Stimulated activated CD8-positive, alpha-beta memory T cell treated with anti-CD3 and anti-CD28 coated beads, Interleukin-15, amount 100 ng/mL, for 4 hours (primary cell): ENCODE measurements at places on chromosomes 11 and 22.

DNA sequence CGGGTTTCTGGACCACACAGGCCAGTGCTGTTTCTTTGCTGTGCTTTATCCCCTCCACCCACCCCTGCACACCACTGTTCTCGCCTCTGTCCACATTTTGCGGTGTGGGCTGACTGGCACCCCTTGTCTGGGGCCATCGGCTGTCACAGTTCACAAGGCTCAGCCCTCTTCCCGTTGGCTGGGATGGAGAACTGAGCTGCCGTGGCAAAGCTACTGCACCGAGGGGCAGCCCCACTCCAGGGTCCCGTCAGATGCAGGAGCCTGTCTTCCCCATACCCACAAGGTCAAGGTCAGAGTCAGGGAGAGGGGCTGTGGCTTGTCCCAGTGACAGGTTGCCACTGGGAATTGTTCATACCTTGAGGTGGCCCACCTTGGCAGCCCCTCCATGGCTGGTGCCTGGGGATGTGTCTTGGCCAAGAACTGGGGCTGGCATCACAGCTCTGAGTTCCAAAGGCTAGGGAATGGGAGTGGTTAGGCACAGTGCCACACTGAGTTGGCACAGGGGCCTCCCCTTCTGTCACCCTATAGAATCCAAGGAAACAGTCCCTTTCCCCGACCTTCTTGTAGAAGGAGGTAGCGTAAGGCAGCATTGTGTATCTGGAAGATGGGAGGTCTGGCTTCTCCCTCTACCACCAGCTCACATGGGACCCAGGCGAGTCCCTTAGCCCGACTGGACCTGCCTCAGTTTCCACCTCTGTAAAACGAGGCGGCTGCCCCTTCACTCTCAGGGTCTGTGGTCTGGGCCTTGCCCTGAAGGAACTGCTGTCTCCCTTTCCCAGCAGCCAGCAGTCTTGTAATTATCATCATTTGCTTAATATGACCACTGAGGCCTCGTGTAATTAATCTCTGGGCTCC, 3.4 kb downstream of the GRK2 start:
- no peak for DNase-seq

GRCh38 chr11:1528710-1529109, 42.1 kb upstream of the MOB2 start:
- no peak for DNase-seq

- DNase-seq, result no peak
These were observed 76.4 kb downstream of the MPPED1 start for GRCh38 chr22:43488031-43488866.

GRCh38 chr11:70544774-70545609, 146.7 kb downstream of the CTTN start:
- DNase-seq, result no peak

DNA sequence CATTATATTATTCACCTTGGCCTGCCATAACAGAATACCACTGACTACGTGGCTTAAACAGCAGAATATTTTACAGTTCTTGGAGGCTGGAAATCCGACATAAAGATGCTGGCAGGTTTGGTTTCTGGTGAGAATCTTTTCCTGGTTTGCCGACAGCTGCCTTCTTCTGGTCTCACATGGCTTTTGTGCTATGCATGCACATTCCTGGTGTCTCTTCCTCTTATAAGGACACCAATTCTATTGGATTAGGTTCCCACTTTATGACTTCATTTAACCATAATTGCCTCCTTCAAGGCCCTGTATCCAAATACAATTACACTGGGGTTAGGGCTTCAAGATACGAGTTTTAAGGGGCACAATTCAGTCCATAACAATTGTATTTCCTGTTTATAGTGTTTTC, 17.1 kb downstream of the RNF214 start:
- no peak for DNase-seq

- no peak for DNase-seq
These were observed 7.9 kb downstream of the FAM118A start for GRCh38 chr22:45317551-45318167.

DNA sequence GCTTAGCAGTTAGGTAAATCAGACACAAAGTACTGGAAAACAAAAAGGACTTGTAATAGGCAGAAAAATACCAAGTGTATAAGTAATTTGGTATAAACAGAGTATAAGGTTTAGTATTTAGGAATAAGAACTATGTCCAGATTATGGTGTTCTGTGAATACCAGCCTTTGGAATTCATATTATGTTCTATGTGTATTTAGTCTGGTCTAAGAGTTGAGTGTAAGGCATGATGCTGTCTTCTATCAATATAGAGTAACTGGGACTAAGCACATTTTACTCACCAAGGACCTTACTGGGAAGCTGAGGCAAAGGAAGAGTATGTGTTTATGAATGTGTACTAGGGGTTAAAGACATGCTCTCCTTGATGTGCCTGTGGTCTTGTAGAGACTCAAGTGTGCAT, 9.5 kb downstream of the SDHD start:
- no peak for DNase-seq

DNA sequence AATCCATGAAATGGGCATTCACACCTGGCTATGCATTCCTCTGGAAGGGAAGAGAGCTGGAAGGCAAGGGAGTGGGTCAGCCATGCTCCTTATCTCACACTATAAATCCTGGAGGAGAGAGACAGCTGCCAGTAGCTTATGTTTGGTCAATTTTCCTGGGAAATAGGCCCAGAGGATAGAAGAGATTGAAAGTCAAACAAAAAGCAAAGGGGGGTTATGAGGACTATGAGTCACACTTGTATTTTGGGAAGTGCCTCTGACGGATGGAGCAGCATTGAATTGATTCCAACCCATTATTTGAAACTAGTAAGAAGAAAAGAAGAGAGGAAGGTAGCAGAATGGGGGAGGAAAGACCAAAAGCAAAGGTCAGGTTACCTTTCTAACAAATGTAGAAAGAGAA, 25.0 kb downstream of the SNX19 start:
- no peak for DNase-seq

- DNase-seq, result no peak
These were observed 222.2 kb downstream of the C11orf87 start for GRCh38 chr11:109644152-109644551.

DNA sequence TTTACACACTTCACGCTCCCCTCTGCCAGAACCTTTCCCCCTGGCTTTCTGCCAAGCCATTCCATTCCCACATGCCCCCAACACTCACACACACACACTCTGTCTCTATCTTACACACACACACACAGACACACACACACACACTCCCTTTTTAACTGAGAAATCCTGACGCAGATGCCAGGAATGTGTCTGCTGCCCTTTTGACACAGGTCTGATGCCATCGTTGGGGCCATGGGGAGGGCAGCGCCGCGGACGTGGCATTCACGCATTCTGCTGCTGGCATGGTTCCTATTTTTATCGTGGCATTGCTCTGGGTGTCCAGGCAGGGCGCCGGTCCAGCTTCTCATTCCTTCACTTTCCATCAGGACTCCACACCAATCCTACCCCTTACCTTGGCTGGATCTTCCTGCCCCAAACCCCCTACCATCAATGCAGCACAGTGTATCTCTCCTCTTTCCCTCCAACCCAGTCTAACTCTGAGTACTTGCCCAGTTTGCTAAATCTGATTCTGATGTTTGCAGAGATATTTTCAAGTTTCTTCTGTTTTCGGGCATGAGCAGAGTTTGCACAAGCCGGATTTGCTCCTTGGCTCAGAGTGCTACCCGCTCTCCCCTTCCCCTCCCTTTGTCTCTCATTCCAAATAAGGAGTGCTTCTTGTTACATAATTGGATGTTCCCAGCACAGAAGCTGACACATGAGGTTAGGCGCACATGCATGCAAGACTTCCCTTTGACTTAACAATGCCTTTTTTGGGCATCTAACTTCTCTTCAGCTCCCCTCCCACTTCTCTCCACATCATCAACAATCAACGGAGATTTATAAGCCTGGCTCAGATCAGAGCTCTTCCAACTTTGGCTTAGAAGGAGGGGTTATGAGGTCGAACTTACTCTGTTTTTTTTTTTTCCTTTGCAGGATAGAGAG, 18.8 kb downstream of the SNX19 start:
- no peak for DNase-seq

DNA sequence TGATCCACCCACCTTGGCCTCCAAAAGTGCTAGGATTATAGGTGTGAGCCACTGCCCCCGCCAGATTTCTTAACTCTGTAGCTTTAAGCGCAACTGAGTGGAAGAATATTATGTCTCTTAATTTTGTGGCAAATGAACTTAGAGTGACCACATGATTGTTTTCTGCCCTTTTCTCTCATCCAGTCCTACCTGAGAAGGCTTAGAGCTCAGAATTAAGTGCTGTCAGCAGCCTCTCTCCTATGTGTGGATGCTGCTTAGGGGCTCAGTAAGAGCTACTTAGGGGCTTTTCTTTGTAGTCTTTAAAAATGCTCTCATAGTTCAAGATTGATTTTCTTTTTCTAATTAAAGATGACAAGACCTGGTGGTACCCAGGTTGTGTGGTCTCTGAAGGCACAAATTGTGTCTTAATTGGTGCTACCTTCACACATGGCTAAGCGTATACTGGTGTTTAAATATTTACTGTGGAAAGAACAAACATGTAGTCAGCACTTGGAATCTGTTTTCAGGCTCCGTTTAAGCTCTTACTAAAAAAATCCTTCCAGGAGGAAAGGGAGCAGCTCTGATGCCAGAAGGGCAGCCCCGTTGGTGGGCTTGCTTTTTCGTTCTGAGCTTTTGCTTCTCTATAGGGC, 59.3 kb downstream of the DEPDC5 start:
- no peak for DNase-seq

- no peak for DNase-seq
These were observed 14.3 kb upstream of the POU2AF3 start for GRCh38 chr11:111283945-111284481.

- no peak for DNase-seq
These were observed 125.2 kb downstream of the MICAL2 start for GRCh38 chr11:12235553-12235946.

DNA sequence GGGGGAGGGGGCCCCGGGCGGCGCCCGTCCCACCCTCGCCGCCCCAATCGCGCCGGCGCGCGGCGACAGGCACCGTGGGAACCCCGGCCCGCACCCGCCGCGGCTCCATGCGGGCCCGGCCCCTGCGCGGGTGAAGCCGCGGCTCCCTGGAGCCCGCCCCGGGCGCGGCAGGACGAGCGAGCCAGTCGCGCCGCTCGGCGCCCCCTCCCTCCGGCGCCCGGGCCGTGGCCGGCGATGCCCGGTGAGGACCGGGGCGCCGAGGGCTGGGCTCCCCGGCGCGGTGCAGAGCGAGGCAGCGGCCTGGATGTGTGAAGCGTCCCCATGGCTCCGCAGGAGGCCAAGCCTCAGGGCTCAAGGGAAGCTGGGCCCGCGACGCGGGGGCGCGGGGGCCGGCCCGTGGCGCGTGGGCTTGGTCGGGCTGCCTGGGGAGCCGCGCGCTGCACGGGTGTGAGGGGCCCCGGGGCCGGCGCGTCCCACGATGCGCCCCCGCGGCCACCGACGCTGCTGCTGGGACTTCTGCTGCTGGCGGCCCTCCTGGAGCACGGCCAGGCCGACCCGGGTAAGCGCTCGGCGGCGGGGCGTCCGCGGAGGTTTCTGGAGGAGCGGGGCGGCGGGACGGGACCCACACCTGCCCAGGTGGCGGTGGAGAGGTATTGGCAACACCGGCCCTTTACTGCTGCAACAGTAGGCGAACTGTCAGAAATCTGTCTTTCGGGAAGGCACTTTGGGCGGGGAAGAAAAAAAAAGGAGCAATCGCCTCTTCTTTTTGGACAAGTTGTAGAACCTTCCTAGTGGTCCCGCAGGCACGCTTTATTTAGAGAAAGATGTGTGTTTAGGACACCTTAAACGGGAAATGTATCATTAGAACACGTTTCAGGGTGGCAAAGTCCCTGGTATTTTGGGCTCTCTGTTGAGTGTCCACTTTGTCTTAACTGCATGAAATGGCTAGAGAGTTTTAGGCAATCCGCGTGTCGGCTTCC, 119.4 kb downstream of the HIPK3 start:
- no peak for DNase-seq

DNA sequence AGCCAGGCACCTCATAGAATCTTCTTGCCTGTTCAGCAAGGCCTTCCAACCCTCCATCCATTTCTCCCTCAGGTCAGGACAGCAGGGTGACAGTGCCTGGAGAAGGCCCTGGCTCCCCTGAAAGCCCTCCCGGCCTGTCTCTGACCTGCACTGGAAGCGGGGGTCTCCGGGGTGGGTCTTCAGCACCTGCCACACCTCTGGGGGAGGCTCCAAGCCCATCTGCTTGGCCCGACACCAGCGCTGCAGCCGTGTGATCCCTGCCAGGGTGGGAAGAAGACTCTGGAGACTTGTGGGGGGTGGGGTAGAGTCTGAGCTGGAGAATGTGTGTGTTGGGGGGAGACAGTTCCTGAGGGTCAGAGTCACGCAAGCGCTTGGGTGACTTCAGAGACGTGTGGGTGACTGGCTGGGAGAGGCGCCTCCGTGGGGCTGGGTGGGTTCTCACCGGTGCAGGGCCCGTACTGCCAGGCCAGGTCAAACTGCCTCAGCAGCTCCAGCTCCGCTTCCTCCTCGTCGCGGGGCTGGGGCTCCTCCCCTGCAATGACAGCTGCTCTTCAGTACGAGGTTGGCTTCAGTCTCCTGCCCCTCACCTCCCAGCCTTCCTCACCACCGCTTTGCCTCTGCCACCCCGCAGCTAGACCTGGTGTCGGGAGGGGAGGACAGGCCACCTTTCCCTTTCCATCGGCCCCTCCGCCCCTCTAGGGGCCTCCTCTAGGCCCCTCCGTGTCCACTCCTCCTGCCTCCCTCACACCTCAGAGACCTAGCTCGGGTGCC, 615 bp downstream of the POLD4 start:
- no peak for DNase-seq

- no peak for DNase-seq
These were observed 7.6 kb downstream of the DDIAS start for GRCh38 chr11:82909015-82909640.

- no peak for DNase-seq
These were observed 113.5 kb downstream of the SOX6 start for GRCh38 chr11:16242806-16243205.

- peak; percentile 68 for DNase-seq
These were observed 114.1 kb downstream of the MICAL2 start for GRCh38 chr11:12224537-12224893.

DNA sequence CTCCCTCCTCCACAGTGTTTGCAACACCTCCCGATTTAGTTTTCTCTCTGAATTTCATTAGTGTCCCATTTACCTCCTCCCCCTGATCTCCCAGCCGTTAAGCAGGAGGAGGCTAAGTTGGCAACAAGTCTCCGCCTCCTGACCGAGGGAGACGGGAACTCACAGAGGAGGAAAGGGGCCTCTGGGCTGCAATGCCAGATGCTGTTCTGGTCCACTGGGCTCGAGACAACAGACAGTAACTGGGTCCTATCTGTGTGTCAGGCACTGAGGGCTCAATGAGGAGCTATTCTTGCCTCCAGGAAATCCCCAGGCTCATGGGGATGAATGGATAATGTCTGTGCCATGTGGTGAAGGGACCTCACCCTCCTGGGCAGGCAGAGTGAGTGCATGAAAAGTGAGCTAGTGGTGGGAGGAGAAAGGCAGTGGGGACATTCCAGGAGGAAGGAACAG, 228.1 kb downstream of the TENM4 start:
- DNase-seq, result no peak

- no peak for DNase-seq
These were observed 12.4 kb downstream of the EMID1 start for GRCh38 chr22:29217827-29218757.

DNA sequence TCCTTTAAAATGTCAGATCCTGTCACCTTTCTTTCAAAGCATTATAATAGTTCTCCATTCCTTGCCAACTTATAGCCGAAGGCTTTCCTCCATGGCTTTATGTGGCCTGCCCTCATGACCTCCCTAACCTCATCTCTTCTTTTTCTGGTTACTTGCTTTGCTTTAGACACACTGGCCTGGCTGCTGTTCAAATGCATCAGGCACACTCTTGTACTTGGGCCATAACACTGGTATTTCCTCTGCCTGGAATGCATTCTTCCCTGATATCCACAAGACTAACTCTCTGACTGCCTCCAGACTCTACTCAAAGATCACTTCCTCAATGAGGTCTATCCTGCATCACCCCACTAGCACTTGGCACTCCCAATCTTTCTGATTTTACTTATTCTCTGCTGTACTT, 710.3 kb downstream of the KCNA4 start:
- no peak for DNase-seq
